Anterior cingulate cortex (tissue), 58 donors: ENCODE measurements at places on chromosomes 1 and 21.

DNA sequence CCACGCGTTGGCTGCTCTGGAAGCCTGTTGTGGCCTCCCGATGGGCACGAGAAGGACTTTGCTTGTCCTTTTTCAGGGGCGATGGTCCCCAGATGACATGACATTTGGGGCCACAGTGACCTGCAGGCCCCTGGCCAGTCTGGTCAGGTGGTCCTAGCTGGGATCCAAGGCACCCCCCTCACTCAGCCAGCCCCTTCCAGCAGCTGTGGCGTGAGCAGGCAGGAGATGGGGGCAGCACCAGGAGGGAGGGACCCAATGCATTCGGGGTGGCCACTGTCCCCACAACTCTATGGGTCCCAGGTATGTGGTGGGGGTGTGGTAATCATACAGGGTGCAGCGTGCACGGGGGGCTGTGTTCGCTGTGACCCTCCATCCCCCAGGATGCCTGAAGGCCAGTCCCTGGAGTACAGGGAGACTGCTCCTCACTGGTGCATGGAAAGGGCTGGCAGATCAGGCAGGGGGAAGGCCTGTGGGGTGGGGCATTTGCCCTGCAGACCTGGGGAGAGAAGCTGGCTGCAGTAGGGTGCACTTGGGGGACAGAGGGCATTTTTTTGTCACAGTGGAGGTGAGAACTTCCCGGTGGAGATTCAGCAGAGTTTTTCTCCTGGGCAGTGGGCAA is 31.7 kb downstream of the WNT3A start:
- DNase-seq: no peak

DNA sequence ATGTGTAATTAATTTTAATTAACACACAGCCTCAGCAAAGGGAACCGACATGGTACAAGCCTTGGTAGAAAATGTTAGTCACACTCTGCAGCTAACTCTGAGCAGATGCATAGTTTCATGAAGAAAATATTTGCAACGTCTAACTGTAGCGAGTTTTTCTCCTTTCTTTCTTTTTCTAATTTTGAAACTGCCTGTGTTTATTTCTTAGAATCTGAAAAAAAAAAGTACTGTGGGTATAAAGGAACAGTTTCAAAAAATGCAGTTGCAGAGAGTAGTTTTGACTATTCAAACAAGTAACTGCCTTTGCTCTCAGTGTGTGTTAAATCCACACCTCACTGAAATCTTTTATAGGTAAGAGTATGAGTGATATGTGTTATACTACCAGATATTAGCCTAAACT is 149.9 kb upstream of the C1orf105 start:
- no peak for DNase-seq

GRCh38 chr1:31400393-31400792 is 12.6 kb upstream of the SERINC2 start:
- DNase-seq: no peak

DNA sequence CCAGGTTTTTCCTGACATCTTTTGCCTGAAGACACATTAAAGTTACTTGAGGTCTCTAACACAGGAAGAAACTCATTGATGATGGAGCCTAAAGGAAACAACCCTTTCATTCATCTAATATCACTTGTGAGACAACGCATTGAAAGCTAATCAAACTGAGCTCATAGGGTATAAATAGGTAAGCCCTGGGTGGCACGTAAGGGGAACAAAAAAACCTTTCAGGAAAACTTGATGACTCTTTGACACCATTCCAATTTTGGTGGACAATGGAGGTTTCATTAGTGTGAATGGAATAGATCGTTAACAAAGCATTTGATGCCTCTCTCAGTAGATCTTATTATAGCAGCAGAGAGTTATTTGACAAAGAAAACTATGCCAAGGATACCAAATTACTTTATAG is 80.7 kb upstream of the DUSP10 start:
- no peak for DNase-seq

- no peak for DNase-seq
Measured at GRCh38 chr21:46229133-46229922, 754 bp upstream of the LSS start.

DNA sequence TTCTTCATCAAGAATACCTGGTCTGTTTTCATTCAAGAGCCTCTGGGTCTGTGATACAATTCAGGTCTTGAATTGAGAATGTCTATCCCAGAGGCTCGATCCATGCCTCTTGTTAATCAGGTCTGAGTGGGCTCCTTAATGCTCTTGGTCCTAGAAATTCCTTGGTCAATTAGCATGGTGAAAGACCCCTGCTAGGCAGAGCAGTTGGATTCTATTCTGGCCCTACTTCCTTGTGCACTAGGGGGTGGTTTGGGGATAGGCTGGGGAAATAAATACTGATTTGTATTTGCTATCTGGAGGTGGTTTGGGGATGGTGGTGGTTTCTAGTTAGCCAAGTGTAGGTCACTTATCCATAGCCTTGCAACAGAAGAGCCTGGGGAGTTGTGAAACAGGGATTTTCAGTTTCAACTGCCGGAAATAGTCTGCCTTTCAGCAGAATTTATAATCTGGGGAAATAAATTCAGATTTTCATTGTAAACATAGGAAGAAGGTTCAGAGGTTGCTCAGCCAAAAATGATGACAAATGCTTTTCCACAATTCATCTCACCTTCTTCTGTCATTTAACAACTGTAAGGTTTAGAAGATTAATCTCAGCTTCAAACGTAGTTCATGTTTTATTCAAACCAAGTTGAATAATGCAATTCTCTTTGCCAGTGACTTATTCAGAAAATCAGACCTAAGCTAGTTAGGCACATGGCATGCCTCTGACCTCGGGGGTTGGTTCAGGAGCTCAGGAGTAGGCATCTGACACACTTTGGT is 22.2 kb upstream of the SCAF4 start:
- DNase-seq: no peak

- no peak for DNase-seq
Measured at GRCh38 chr21:42566524-42567213, 53.0 kb downstream of the SLC37A1 start.

DNA sequence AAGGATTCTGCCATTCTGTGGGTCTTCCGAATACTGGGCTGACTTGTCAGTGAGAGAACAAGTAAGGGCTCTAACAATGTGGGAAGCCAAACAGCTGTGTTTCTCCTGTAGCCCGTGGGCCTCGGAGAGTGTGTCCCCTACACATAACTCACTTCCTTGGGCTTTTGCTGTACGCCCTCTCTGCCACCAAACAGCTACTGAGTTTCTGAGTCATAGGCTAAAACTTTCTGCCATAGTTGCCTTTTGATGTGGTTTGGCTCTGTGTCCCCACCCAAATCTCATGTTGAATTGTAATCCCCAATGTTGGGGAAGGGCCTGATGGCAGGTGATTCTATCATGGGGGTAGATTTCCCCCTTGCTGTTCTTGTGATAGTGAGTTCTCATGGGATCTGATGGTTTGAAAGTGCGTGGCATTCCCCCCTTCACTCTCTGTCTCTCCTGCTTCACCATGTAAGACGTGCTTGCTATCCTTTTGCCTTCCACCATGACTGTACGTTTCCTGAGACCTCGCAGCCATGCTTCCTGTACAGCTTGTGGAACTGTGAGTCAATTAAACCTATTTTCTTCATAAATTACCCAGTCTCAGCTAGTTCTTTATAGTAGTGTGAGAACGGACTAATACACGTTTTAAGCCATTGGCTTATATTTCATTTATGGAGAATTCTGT is 194.8 kb upstream of the HMCN1 start:
- no peak for DNase-seq

DNA sequence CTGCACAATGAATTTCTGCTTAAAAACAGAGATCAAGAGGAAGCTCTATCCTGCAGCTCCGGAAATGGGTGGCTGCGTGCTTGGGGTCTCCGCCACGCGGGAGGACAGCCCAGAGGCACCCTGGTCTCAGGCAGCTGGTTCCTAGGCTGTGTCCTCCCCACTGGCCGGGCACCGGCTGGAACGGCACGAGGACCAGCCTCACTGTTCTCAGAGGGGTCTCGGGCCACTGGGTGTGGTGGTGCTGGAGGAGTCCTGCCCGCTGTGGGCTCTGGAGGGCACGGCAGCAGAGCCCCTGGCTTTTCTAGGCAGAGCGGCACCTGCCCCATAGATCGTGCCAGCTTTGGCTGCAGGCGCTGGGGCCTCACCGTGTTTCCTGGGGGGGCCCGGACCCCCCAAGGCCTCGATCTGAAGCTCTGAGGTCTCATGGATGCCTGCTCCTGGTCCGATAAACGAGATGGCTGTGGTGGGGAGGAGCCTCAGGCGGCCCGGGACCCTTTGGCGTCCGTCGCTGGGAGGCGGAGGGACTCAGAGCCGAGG is 8.2 kb upstream of the RNF223 start:
- no peak for DNase-seq

GRCh38 chr1:232766241-232766890 is 38.9 kb upstream of the MAP10 start:
- no peak for DNase-seq

DNA sequence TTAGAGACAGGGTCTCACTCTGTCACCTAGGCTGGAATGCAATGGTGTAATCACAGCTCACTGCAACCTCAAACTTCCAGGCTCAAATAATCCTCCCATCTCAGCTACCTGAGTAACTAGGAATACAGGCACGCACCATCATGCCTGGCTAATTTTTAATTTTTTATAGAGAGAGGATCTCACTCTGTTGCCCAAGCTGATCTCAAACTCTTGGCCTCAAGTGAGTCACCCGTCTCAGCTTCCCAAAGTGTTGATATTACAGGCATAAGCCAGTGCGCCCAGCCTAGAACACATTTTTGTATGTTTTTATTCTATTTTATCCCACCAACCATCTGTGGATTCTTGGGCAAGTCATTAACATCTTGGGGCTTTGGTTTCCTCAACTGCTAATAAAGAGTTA is 100.5 kb downstream of the AK5 start:
- DNase-seq: no peak

DNA sequence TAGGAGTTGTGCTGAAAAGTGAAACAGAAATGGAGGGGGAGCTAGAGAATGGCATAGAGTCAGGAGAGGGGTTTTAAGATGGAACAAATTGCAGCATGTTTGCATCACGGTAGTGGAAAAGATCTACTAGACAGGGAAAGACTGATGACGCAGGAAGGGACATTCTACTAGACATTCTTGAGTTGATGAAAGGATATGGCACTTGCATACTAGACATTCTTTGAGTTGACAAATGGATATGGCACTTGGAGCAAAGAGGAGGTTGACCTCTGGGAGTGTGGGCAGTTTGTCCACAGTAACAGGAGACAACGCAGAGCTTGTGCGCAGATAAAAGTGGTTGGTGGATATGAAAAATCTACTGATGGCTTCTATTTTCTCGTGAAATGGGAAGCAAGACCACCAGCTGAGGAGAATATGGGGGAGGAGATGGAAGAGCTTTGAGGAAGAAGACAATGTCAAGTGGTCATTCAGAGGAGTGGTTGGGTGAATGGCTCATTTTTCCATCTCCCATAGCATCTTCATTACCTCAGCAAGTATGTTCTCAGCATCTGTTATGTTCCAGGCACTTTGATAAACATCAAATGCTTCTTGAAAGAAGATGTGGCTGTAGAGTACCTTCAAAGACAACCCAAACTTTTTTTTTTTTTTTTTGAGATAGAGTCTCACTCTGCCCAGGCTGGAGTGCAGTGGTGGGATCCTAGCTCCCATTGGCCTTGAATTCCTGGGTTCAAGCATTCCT is 2.4 kb upstream of the CTPS1 start:
- DNase-seq: no peak

- peak; percentile 32 for DNase-seq
Measured at GRCh38 chr1:67429528-67430357, 459 bp downstream of the SERBP1 start.

- DNase-seq: no peak
Measured at GRCh38 chr21:14535702-14536101, 10.4 kb downstream of the SAMSN1 start.

DNA sequence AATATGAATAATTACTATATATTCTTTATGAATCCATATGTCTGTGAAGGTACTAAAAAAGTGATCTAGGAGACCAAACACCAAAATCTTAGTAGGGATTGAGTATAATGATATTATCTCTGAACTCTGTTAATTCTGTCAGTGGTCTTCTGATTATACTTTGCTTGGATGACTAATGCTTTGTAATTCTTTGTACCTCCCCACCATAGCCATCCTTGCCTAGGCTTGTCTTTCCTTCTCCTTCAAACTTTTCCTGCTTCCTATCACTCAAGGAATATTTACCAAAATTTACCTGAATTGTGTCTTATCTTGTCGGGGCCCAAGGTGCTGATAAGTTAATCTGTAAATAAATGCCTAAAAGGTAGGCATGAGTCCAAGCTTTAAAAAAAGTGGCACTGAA is 845 bp upstream of the RGS5 start:
- no peak for DNase-seq

DNA sequence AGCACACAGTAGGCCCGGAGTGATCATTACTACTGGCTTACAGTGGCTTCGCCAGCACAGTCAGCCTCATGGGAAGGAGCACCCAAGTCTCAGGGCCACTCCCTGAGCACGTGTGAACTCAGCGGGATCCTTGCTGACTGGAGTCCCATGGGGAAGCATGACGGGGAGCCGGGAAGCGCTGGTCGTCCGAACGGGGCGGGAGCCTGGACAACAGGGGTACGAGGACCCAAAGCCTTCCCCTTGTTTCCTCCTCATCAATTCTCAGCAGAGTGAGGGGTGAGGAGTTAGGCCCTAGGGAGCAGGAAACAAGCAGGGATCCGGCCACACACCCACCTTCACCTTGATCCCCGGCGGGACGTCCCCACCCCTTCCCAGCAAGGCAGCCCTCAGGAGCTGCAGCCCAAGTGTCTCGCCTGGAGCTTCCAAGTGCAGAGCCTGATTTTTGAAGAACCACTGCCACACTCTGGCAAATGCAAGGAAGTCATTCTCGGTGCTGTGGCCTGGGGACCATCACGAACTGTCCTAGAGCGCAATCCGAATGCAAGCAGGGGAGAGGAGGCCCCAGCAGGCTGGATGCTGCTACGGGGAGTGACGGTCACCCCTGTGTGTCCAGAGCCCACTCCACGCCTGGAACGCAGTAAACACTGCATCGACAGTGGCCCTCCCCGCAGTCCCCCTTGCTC is 35.5 kb downstream of the TOMM20 start:
- peak; percentile 37 for DNase-seq

DNA sequence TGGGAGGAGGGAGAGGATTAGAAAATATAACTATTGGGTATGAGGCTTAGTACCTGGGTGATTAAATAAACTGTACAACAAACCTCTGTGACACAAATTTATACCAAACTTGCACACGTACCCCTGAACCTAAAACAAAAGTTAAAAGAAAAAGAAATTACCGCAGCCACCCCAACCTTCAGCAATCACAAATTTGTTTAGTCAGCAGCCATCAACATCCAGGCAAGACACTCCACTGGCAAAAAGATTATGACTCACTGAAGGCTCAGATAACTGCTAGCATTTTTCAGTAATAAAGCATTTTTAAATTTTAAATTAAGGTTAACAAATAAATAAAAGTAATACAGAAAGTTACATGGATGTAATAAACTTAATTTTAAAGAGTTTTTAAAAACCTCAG is 14.4 kb upstream of the DEPDC1 start:
- no peak for DNase-seq

GRCh38 chr1:53410100-53410541 is 49.1 kb upstream of the DMRTB1 start:
- no peak for DNase-seq
